ENCODE measurements at places on chromosomes 13 and 19. TPM values are rescaled to one million over a fixed set of nuclear protein-coding genes. Genes with fewer than 3 reads are reported as not detected.

The LRRC63 gene
- not detected for total RNA-seq

The NTF4 gene
- not detected for total RNA-seq

The RGL3 gene
- total RNA-seq, result 51.6 TPM

The FXYD1 gene
- total RNA-seq, result 202 TPM

The MAST1 gene
- total RNA-seq, result not detected

The ADAMTSL5 gene
- 6.2 TPM for total RNA-seq

The STOML3 gene
- total RNA-seq, result not detected

DNA sequence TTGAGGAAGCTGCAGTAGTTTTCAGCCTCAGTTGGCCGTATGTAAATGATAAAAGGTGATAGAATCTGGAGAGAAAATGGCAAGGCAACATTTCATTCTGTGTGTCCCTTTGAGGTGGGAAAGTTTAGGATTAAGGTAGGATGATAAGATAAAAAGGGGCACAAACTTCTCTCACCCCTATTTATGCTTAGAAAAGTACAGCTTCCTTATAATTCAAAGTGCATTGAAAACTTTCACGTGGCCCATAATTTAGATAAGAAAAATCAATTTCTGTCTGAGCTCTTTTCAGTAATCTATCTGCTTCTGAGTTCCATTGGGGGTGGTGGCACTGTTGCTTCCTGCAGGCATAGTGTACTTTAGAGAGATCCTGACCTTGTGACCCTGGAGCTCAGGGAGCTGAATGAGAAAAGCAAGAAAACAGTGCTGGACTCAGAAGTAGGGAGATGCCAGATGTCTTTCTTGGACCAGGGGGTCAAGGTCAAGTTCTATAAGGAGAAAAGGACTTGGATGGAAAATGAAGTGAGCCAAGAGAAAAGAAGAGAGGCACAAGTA, 187.3 kb downstream of the NDFIP2 start:
- no peaks in the 10 kb centered on the region for H3K36me3 ChIP-seq
- H3K4me1 ChIP-seq, result no peaks in the 10 kb centered on the region
- DNase-seq, result no peak
- H3K27ac ChIP-seq, result no peak overlapping the region
- no peaks in the 10 kb centered on the region for H3K27me3 ChIP-seq

DNA sequence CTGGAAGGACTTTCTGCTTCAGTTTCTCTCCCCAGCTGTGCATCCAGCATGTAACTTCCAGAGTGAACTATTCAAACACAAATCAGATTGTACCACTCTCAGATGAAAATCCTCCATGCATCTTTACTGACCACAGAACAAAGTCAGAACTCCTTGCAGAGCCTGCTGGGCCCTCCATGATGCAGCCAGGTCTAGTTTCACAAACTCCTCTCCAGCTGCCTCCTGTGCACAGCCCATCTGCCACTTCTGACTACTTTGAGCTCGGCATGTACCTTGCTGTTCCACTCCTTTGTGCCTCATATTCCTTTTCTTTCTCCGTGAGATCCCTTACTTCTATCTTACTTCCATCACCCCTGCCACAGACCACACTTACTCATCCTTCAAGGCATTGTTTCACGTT, 31.4 kb downstream of the NALCN start:
- H3K36me3 ChIP-seq, result no peaks in the 10 kb centered on the region
- H3K27me3 ChIP-seq, result no peaks in the 10 kb centered on the region
- no peak for DNase-seq
- no peak overlapping the region for H3K4me3 ChIP-seq

- no peak overlapping the region for H3K4me3 ChIP-seq
- H3K4me1 ChIP-seq, result no peaks in the 10 kb centered on the region
- no peaks in the 10 kb centered on the region for H3K27me3 ChIP-seq
Measured at GRCh38 chr13:52105841-52106240, 23.0 kb downstream of the NEK5 start.

GRCh38 chr13:36357692-36358091, 11.5 kb upstream of the SPART start:
- H3K4me3 ChIP-seq, result no peak overlapping the region
- H3K4me1 ChIP-seq, result peaks cover 2% of the 10 kb centered on the region
- H3K27ac ChIP-seq, result no peak overlapping the region

DNA sequence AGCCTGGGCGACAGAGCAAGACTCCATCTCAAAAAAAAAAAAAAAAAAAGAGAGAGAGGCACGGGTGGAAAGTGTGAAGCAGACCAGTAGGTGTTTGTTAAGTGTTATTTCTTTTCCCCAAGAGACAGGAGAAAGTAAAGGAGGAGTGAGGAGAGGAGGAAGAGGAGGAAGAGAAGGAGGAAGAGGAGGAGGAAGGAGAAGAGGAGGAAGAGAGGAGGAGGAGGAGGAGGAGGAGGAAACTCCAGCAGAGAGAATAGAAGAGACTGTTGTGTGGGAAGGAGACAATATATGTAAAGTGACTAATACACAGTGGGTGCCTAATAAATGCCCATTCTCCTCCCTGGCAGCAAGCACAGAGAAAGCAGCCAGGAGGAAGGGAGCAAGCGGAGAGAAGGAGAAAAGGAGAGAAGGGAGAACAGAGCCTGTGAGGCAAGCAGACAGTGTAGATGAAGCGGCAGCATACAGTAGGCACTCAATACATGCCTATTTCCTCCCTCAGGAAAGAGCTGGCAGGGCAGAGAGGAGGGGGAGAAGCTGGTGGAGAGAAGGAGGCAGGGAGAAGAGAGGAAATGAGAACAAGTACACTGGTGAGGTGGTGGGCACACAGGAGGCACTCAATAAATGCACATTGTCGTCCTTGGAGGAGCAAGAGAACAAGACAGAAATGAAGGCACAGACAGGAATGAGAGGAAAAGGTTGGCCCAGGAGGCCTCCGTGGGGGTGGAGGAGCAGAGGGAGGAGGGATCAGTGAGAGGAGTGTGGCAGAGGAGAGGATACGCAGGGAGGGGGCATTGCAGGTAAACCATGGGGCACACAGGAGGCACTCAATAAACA, 16.6 kb downstream of the JOSD2 start:
- no peaks in the 10 kb centered on the region for H3K36me3 ChIP-seq
- DNase-seq, result no peak
- H3K27me3 ChIP-seq, result no peaks in the 10 kb centered on the region
- H3K4me3 ChIP-seq, result no peak overlapping the region
- no peak overlapping the region for H3K27ac ChIP-seq

GRCh38 chr13:59885076-59885475, 278.7 kb downstream of the DIAPH3 start:
- no peak for DNase-seq
- no peak overlapping the region for H3K27ac ChIP-seq

DNA sequence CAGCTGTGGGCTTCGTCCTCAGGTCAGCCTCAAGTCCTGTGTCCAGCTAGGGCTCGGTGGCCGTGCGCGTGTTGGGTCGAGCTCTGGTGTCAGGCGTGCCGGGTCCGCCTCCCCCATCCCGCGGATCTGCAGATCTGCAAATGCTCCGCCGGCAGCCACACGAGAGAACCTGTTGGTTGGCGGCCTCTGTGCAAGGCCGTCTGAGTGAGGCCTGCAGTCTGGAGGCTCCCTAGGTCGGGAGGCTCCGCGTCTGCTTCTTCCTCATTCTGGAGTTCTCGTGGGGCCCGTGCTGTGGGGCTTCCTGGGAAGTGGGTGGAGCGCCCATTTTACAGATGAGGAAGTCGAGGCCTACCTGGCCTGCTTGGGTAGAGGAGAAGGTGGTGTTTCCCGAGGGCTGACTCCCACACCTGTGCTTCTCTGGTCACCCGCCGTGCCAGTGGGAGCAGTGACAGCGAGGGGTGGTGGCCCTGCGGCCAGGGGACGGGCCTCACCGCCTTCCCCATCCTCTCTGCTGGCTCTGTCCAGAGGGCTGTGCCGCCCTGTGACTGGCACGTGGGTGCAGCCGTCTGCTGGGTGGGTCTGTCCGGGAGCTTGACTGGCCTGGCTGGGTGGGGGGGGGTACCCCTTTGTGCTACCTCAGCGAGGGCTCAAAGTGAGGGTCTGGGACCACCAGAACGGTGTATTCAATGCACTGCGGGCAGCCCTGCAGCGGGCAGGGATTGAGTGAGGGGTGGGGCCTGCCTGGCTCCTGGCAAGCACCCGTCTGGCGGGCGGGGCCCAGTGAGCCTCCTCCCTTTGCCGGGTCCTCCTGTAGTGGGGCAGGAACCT, 3.3 kb downstream of the CSNK1G2 start:
- H3K4me1 ChIP-seq, result no peaks in the 10 kb centered on the region
- H3K27ac ChIP-seq, result no peak overlapping the region
- H3K4me3 ChIP-seq, result no peak overlapping the region
- no peak for DNase-seq

GRCh38 chr13:24050796-24051715, 109.5 kb upstream of the SPATA13 start:
- H3K27ac ChIP-seq, result peak overlapping the region; percentile 3
- no peaks in the 10 kb centered on the region for H3K36me3 ChIP-seq
- no peak for DNase-seq

GRCh38 chr19:873084-873483, 13.6 kb downstream of the CFD start:
- DNase-seq, result no peak
- H3K27me3 ChIP-seq, result no peaks in the 10 kb centered on the region
- no peak overlapping the region for H3K4me3 ChIP-seq
- H3K4me1 ChIP-seq, result no peaks in the 10 kb centered on the region

DNA sequence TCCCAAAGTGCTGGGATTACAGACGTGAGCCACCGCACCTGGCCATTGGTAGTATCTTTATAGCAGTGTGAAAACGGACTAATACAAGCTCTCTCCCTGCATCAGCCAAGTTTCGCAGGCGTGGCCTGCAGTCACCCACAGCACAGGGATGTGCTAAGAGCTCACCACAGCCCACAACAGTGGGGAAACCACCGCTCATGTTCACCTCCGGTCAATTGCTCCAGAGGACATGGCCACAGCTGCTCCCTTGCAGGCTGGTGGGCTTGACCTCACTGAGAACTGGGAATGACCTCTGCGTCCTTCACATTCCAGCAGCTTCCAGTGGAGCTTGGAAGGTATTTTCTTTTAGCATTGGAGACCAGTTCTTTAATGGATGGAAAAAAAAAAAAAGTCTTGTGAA, 156.4 kb downstream of the KCTD15 start:
- no peaks in the 10 kb centered on the region for H3K36me3 ChIP-seq
- H3K27ac ChIP-seq, result no peak overlapping the region
- H3K27me3 ChIP-seq, result no peaks in the 10 kb centered on the region

DNA sequence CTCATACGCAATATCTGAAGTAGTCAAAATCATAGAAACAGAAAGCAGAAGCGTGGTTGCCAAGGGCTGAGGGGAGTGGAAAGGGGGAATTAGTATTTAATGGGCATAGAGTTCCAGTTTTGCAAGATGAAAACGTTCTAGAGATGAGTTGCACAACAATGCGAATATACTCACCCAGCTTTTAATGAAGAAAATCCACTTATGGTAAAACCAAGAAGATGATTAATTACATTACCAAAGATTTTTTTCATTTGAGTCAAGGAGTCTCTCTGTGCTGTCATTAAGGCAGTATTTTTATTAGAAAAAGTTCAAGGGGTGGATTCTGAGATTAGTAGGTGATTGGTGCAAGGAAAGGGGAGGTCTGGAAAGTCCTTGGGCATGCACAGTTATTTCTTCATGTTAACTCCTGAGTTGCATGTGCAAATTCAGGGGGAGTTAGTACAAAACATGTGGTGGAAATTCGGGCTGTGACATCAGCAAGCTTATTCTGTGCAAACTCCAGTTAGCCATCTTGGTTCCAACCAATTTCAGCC, 6.9 kb upstream of the CBY2 start:
- H3K27ac ChIP-seq, result no peak overlapping the region
- no peaks in the 10 kb centered on the region for H3K27me3 ChIP-seq
- H3K4me1 ChIP-seq, result no peaks in the 10 kb centered on the region
- no peaks in the 10 kb centered on the region for H3K36me3 ChIP-seq

DNA sequence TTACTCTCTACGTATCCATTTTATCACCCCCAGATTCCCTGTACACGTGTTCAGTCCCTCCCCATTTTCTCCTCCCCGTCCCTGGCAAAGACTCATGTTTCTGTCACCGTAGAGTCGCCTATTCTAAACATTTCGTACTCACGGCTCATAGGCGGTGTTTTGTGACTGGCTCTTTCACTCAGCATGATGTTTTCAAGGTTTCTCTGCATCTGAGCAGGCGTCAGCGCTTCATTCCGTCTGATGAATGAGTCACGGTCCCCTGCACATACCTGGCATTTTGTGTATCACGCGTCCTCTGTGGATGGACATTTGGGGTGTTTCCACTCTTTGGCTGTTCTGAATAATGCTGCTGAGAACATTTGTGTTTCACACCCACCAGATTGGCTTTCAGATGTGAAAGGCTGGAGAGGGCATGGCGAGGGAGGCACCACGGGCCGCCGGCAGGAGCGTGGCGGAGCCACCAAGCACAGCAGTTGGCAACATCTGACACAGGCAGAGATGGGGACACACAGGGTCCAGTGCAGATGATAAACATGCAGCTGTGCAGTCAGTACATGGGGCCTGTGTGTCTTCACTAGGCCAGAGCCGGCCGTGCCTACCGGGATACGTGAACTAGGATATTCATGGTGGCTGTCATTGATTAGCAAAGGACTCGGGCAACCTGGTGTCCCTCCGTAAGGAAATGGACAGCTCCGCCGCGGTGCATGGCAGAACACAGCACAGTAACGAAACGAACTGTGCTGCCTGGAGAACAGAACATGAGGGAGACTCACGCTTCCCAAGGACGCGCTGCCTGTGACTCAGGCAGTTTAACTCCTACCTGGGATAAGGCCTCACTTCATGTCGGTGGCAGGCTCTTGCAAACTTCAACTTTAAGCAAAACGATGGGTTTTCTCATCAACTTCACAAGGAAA, 117.2 kb downstream of the ATP11A start:
- DNase-seq, result no peak
- H3K27ac ChIP-seq, result no peak overlapping the region
- no peaks in the 10 kb centered on the region for H3K36me3 ChIP-seq
- H3K27me3 ChIP-seq, result no peaks in the 10 kb centered on the region
- no peak overlapping the region for H3K4me3 ChIP-seq

GRCh38 chr19:30479231-30479630, 107.0 kb downstream of the ZNF536 start:
- no peaks in the 10 kb centered on the region for H3K36me3 ChIP-seq
- H3K27ac ChIP-seq, result no peak overlapping the region
- no peaks in the 10 kb centered on the region for H3K4me1 ChIP-seq

- no peak overlapping the region for H3K27ac ChIP-seq
- DNase-seq, result no peak
- no peak overlapping the region for H3K4me3 ChIP-seq
- no peaks in the 10 kb centered on the region for H3K36me3 ChIP-seq
Measured at GRCh38 chr13:50229960-50230661, 214.9 kb downstream of the KCNRG start.

DNA sequence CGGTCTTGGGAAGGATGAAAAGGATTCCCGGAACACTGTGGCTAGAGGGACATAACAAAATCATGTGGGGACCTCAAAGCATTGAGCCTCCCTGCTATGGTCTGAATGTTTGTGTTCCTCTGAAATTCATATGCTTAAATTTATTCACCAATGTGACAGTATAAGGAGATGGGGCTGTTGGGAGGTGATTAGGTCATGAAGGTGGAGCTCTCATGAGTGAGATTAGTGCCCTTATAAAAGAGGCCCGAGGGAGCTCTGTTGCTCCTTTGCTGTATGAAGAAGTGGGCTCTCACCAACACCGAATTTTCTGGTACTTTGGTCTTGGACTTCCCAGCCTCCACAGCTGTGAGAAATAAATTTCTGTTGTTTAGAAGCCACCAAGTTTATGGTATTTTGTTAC, 26.1 kb upstream of the DGKH start:
- no peak for DNase-seq
- no peaks in the 10 kb centered on the region for H3K4me1 ChIP-seq
- no peaks in the 10 kb centered on the region for H3K27me3 ChIP-seq
- no peak overlapping the region for H3K4me3 ChIP-seq
- H3K27ac ChIP-seq, result no peak overlapping the region

Measured in aorta (tissue), 5 donors.